Ammon's horn (tissue), 1 donor: ENCODE measurements at places on chromosomes 11 and 22.

DNA sequence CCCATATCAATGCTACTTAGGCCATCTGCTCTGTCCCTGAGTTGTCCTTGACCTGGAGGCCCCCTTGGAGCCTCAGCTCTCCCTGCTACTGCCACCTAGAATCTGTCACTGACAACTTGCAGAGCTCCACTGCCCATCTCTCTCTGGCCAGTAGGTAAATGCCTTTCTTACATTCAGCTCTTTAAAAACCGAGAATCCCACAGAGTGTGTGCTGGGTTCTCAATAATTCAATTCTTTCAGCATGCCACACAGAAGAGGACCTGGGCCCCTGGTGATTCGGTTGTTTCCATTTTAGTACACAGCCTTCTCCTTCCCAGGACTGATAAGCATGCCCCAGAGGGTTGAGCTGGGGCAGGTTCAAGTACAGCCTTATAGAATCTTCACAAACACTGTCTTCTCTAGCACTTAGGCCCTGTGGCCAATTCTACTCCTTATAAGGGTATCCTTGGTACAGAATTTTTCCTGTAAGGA, 22.0 kb upstream of the IPO7 start:
- DNase-seq, result no peak

- DNase-seq, result no peak
Measured at GRCh38 chr11:13051257-13051656, 42.1 kb downstream of the RASSF10 start.

DNA sequence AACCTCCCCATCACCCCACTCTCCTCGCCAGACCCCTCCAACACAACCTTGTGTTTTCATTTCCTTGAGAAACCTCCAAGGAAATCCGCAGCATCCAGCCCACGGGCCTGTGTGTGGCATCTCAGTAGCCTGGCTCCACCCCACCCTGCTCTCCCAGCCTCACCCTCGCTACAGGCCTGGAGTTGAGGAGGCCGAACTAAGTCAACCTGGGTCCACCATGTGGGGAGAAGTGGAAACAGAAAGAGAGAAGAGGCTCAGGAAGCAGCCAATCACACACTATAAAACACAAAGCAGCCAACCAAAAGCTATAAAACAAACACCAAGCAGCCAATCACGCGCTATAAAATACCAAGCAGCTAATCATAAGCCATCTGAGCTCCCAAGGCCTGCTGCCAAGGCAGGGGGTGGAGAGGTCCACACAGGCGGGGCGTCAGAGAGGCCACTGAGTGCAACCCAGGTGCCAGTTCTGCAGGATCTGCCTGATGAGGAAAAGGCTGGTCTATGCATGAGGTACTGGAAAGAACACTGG, 72.0 kb downstream of the MICAL3 start:
- no peak for DNase-seq

DNA sequence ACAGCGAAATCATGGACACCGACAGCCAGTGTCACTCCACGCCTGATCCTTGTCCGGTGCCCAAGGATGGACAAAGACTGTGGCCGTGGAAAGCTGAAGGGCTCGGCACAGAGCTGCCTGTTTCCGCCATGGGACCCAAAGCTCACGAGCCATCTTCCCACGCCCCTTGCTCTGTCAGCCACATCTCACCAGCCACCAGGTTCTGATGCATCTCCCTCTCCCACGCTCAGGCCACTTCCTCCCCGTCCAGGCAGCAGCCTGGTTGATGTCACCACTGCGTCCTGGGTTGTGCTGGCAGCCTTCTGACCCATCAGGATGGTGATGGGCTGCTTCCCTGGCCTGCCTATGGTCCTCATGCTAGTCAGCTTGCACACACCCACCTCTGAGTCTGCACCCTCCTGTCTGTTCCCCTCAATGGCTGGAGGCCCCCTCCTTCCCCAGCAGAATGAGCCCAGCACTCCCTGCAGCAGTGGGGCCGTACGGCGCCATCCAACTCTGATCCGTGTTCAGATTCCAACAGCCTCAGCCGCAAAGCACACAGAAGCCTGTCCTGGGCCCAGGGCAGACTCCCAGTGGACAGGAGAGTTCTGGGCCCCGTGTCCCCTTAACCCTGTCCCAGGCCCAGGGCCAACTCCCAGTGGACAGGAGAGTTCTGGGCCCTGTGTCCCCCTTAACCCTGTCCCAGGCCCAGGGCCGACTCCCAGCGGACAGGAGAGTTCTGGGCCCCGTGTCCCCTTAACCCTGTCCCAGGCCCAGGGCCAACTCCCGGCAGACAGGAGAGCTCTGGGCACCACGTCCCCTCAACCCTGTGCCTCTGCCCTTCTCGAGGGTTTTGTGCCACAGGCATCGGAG, 259.5 kb downstream of the BRD1 start:
- DNase-seq, result no peak

- no peak for DNase-seq
Measured at GRCh38 chr11:6433998-6434660, 6.7 kb downstream of the HPX start.

GRCh38 chr11:62487738-62488551, 58.7 kb downstream of the AHNAK start:
- DNase-seq, result no peak

DNA sequence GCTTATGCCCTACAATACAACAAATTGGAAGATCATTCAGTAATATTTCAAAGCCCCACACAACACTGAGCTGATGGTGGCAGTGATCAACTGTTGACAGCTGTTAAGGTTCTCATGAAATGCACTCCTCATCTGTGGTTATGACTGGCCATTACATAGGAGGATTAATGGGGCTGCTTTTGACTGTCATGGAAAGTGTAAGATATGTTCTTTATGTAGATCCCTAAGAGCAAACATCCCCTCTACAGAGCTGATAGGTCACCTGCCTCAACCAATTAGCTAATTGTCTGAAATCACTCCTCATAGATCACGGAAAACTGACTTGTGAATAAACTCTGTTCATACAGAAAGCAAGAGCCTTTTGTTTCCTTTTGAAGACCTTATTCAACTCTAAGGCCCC, 78.1 kb downstream of the GAB2 start:
- DNase-seq, result peak; percentile 24

GRCh38 chr22:23218867-23219251, 38.5 kb downstream of the BCR start:
- DNase-seq, result no peak

DNA sequence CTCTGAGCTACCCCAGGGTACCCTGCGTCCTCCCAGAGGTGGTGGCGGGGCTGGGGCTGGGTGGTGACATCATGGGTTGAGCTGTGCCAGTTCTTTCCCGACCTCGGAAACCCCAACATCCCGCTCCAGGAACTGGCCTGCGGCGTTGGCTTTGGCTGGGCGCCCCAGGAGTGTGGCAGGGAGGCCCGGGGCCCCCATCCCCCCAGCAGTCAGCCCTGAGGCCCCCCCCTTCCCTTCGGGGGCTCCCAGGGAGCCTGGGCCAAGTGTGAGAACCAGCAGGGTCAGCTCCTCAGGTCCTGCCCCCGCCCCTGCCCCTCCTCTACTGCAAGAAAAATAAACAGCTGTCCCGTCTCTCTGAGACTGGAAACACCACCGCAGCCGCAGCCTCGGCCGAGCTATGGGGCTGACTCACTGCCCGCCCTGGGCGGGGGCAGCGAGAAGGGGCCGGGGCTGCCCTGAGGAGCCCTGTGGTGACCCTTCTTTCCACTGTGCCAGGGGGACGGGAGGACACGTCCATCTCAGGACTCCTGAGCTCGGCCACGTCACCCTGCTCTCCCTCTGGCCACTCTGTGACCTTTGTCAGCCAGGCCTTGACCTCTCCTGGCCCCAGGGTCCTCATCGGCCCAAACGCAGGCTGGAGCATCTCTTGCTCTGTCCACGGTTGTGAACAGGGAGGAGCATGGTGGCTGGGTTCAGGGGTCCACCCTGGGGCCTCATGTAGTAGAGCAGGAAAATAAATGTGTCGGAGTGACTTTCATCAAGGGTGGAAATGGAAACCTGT, 73.4 kb downstream of the WNT7B start:
- no peak for DNase-seq

GRCh38 chr11:130673698-130674097, 225.3 kb downstream of the ADAMTS15 start:
- DNase-seq, result no peak

- no peak for DNase-seq
Measured at GRCh38 chr11:3623121-3623520, 18.7 kb downstream of the ART5 start.

DNA sequence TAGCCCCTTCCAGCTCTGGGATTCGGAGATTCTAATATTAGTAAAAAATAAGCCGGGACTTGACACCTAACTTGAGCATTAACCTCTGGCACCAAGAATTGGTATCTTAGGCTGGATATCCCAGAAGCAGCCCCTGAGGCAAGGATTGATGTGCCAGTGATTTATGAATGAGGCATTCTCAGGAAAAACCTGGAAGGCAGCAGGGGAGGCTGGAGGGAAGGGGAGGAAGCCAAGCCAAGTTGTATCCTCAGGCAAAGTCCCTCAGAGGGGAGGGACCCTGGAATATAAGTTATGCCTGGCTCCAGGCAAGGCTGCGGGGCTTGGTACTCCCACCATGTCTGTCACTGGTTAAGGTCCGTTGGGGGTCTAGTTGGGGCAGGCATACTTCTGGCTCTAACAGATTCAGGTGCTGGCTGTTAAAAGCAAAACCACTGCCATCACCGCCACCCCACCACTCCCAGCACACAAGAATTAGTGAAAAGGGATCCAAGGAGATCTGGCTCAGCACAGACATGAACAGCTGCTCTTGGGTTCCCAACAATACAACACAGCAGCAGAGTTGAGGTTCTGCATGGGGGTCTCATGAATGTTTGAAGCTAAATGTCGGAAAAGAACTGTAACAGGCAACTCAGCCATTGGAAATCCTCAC, 29.8 kb downstream of the LMO2 start:
- no peak for DNase-seq

- peak; percentile 84 for DNase-seq
Measured at GRCh38 chr11:35605706-35606105, 12.6 kb upstream of the FJX1 start.

GRCh38 chr11:92540096-92540495, 315.5 kb downstream of the FAT3 start:
- DNase-seq, result no peak

GRCh38 chr11:34604145-34604544, 16.7 kb upstream of the EHF start:
- no peak for DNase-seq

GRCh38 chr22:20777420-20778177, 3.7 kb downstream of the SERPIND1 start:
- DNase-seq, result no peak

DNA sequence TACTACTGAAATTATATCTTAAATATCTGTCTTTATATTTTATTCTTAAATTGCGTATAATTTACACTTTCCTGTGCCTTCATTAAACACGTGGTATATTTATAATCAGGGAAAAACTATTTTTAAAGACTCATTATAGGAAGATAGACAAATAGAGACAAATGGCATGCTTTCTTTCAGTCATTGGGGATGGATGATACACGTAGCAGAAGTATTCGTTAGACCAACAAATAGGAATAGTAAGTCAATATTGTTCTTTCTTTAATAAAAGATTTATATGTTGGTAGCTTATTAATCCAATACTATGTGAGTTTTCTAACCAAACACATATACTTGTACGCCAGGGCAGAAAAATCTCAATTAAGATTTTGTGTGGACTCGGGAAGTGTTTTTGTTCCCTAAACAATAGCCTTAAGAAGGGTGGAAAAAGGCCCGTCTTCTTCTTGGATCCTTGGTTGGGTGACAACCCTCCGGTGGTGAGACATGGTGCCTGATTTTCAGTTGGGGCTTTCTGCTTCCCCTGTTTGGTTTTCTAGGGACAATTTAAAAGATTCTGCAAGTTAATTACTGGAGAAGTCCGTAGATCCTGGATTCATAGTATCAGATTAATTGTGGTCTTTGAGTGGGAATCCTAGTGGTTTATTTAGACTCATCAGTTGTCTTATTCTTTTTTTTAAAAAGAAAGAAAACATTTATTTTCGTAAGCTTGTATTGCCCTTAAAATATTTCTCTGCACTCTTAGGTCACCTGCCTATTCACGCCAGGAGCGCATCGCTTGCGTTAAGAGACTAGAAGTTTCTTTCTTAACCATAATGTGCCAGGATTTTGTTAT, 83.5 kb upstream of the WNT7B start:
- DNase-seq, result no peak

- DNase-seq, result no peak
Measured at GRCh38 chr11:76638270-76639197, 32.0 kb downstream of the LRRC32 start.

- no peak for DNase-seq
Measured at GRCh38 chr11:65944767-65945166, 513 bp upstream of the TSGA10IP start.

- no peak for DNase-seq
Measured at GRCh38 chr11:13280092-13280722, 2.6 kb downstream of the BMAL1 start.

DNA sequence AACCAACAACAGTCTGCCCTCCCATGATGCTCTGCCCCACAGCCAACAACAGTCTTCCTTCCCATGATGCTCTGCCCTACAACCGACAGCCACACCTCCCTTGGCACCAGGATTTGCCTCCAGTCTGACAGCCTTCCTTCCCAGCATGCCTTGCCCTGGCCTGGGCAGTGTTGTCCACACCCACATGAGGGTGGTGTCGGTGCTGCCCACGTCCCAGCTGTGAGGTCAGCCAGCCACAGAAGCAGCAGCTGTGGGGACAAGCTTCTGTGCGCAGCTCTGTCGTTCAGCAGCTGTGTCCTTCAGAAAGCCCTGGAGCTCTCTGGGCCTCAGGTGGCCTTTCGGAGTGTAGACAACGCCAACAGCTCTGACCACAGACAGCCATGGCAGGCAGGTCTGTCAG, 1378.9 kb downstream of the BRD1 start:
- no peak for DNase-seq

DNA sequence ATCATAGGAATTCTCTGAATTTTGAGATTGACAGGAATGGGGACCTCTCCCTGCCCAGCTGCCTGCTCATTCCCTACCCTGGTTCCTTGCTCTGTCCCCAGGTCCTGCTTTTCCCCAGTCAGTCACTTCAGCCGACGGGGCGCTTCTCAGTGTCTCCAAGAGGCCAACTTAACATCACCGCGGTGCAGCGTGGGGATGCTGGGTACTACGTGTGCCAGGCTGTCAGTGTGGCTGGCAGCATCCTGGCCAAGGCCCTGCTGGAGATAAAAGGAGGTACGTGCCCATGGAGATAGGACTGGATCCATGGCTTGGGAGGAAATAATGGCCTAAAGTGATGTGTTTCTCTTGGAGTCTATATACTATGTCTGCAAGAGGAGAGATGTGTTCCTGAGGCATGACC, 7.0 kb downstream of the ROBO3 start:
- DNase-seq, result no peak
